Activated CD8-positive, alpha-beta T cell treated with anti-CD3 and anti-CD28 coated beads for 36 hours (primary cell): ENCODE measurements at places on chromosomes 3 and 15. TPM values are rescaled to one million over a fixed set of nuclear protein-coding genes. Genes with fewer than 3 reads are reported as not detected.

RTP4 gene
- total RNA-seq: 3.6 TPM

TMOD2 gene
- 7.0 TPM for total RNA-seq

C2CD4B gene
- 0.43 TPM for total RNA-seq

ARGFX gene
- not detected for total RNA-seq

CCDC50 gene
- total RNA-seq: 7.3 TPM

HRG gene
- total RNA-seq: not detected

KCNMB3 gene
- total RNA-seq: 0.34 TPM

CGGBP1 gene
- 69.2 TPM for total RNA-seq

IL17RD gene
- not detected for total RNA-seq

ATP1B3 gene
- total RNA-seq: 134 TPM

GNAT1 gene
- 0.23 TPM for total RNA-seq

ATP13A4 gene
- 3.5 TPM for total RNA-seq

MUSTN1 gene
- not detected for total RNA-seq

APOD gene
- total RNA-seq: not detected

GABRR3 gene
- total RNA-seq: not detected

C3orf49 gene
- not detected for total RNA-seq

SAMD7 gene
- total RNA-seq: not detected

LYZL4 gene
- not detected for total RNA-seq

NDN gene
- total RNA-seq: 2.6 TPM
